ENCODE measurements at places on chromosomes 4 and X.

DNA sequence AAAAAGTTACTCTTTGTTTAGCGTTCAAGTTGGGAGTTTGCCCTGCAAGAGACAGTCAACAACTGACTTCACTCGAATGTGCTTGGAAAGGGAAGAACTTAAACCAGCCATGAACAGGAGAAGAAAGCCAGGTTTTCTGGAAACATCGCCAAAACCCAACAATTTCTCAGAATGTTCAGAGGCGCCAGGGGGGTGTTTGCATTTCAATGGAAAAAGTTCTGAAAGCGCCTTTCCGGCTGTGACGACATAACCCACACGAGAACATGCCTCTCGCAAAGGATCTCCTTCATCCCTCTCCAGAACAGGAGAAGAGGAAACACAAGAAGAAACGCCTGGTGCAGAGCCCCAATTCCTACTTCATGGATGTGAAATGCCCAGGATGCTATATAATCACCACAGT lies 78.1 kb upstream of the ADGRA3 start:
- DNase-seq, result no peak

- no peak for DNase-seq
These were observed 227.6 kb upstream of the HDX start for GRCh38 chrX:84729809-84730208.

GRCh38 chr4:154490234-154490582 lies 1.4 kb downstream of the DCHS2 start:
- no peak for DNase-seq

- no peak for DNase-seq
These were observed 517.4 kb downstream of the RAB28 start for GRCh38 chr4:12966726-12967125.

DNA sequence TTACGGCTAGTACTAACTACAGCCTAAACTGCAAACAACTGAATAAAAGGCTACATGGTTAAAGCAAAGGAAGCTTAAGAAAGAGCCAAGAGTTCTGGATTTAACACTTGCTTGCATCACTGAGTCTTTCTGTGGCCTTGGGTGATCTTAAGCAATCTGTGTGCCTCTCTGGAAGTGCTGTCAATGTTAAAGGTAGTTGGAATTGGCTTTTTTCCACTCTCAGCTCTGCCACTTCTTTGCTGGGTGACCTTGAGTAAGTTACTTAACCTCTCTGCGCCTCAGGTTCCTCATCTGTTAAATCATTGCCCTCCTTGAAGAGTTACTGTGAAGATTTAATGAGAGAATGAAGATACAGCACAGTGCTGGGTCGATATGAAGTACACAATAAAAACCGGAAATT lies 15.7 kb downstream of the SLC2A9 start:
- DNase-seq, result no peak

DNA sequence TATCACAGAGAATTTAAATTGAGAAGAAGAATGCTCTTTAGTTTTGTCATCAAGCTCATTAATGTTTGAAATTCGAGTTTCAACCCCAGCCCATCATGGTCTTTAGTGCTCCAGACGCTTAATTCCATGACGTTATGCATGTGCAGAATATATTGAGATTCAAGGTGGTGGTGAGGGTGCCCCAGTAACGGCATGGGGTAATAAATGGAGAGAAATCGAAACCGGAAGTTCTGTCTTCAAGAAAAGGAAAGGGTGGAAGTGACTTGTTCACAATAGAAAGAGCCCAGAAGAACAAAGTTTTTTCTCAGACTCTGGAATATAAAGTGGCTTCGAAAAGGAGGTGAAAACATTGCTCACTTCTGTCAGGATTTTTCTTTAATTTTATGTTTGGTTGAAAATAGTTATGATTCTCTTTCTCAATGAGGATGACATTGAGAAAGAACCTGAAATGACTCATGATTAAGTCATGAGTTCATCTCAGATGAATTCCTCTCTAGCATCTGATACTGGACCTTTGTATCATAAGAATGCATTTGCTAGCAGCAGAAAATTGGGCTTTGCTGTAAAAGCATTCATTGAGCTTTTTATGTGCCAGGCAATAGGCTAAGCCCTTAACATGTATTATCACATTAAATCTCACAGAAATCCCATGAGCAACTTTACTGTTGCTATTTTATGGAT lies 779 bp upstream of the DDX60L start:
- DNase-seq, result peak; percentile 6

- DNase-seq, result no peak
These were observed 208.7 kb upstream of the KLF3 start for GRCh38 chr4:38455092-38455862.

- no peak for DNase-seq
These were observed 138.8 kb upstream of the TAPT1 start for GRCh38 chr4:16365036-16365569.

- DNase-seq, result no peak
These were observed 114.8 kb downstream of the REELD1 start for GRCh38 chr4:146329050-146329716.

Measured in stimulated activated CD8-positive, alpha-beta memory T cell treated with anti-CD3 and anti-CD28 coated beads, Interleukin-4, amount 100 ng/mL, for 4 hours (primary cell).